ENCODE measurements at places on chromosomes 6 and 20. TPM values are rescaled to one million over a fixed set of nuclear protein-coding genes. Genes with fewer than 3 reads are reported as not detected.

DNA sequence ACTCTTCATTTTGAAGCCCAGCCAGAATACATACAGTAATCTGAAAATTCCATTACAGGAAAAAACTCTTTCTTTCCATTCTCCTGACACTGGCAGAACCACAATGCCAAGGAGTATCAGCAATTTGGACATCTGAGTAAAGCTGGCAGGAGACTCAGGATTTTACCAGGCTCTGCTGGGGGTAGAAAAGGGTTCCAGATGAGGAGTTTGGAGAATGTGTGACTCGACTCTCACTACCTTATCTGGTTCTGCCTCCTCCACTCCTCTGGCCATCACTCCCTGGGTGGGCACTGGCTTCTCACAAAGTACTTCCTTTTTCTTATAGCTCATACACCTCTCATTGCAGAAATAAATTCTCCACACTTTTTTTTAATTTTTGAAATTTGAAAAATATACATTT lies 10.6 kb upstream of the WFDC8 start:
- H3K27ac ChIP-seq: no peak overlapping the region
- H3K27me3 ChIP-seq: peaks cover 26% of the 10 kb centered on the region
- no peaks in the 10 kb centered on the region for H3K36me3 ChIP-seq
- DNase-seq: no peak

- H3K4me3 ChIP-seq: no peak overlapping the region
- no peaks in the 10 kb centered on the region for H3K27me3 ChIP-seq
- no peak for DNase-seq
These were observed 222.1 kb downstream of the TMEM200A start for GRCh38 chr6:130587778-130588520.

GRCh38 chr20:33305589-33306057 lies 22.6 kb downstream of the BPIFB1 start:
- peaks cover 2% of the 10 kb centered on the region for H3K4me1 ChIP-seq
- no peak overlapping the region for H3K4me3 ChIP-seq
- H3K36me3 ChIP-seq: no peaks in the 10 kb centered on the region
- no peak for DNase-seq
- H3K27me3 ChIP-seq: no peaks in the 10 kb centered on the region

DNA sequence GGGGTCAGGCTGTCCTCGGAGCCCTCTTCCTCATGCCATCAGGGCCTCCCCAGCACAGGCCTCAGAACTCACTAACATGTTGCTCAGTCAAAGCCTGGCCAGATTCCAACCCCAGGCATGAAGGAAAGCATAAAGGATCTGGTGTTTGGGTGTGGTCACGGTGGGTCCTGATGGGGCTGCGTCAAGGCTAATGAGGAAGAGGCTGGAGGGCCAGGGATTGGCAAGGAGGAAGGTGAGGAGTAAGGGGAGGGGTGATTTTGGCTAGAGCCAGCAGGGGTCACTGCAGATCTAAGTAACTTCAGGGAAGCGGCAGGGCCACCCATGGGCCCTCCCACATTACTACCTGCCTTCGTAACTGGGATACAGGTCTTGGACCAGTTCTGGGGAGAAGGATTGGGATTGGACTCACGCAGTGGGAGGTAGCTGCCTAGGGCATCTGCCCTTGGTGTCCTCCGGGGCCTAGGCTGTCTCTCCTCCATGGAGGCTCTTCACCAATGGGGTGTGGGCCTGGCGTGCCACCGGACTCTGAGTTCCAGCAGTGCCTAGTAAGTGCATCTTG lies 36.2 kb upstream of the MRPS18A start:
- peaks cover 22% of the 10 kb centered on the region for H3K4me1 ChIP-seq
- H3K27ac ChIP-seq: no peak overlapping the region
- H3K4me3 ChIP-seq: no peak overlapping the region
- peak; percentile 89 for DNase-seq
- no peaks in the 10 kb centered on the region for H3K36me3 ChIP-seq

DNA sequence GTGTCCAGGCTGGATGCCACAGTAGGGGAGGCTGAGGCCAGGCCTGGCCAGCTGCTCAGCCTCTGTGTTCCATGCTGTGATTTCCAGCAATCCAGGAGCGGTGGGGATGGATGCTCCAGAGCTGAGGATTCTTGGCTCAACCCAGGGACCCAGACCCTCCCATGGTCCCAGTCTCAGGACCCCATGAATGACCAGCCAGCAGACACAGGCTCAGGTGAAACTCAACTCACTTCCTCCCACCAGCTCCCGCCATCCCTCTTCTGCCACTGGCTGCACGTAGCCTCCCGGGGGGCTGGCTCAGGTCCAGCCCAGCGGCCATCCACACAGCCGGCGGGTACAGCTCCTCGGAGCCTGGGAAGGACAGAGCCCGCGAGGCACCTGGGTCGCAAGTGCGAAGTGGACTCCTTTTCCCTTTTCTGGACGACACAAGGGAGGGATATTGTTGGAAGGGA lies 54.5 kb upstream of the DACT2 start:
- no peak for DNase-seq
- H3K36me3 ChIP-seq: no peaks in the 10 kb centered on the region
- H3K27ac ChIP-seq: no peak overlapping the region
- H3K4me1 ChIP-seq: peaks cover 2% of the 10 kb centered on the region
- no peaks in the 10 kb centered on the region for H3K27me3 ChIP-seq
- H3K4me3 ChIP-seq: no peak overlapping the region

DNA sequence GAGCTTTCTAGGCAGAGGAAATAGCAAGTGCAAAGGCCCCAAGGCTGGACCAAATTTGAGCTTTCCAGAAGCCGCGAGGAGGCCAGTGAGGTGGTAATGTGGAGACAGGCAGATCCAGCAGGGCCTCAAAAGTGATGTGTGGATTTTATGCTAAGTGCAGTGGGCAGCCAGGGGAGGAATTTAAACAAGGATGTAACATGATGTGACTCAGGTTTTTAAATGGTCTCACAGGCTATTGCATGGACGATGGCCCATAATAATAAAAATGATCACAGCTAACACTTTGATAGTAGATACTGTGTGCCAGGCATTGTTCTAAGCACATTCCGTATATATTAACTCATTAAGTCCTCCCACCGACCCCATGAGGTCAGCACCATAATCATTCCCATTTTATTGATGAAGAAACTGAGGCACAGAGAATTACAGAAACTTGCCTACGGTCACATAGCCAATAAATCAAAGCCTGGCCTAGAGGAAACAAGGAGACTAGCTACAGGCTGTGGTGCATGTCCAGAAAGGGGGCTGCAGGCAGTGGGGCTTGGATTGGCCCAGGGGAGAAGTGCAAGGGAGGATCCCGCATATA lies 18.0 kb upstream of the PREX1 start:
- H3K27me3 ChIP-seq: peaks cover 21% of the 10 kb centered on the region
- no peak for DNase-seq
- no peaks in the 10 kb centered on the region for H3K36me3 ChIP-seq
- peaks cover 21% of the 10 kb centered on the region for H3K4me1 ChIP-seq
- peak overlapping the region; percentile 89 for H3K27ac ChIP-seq

DNA sequence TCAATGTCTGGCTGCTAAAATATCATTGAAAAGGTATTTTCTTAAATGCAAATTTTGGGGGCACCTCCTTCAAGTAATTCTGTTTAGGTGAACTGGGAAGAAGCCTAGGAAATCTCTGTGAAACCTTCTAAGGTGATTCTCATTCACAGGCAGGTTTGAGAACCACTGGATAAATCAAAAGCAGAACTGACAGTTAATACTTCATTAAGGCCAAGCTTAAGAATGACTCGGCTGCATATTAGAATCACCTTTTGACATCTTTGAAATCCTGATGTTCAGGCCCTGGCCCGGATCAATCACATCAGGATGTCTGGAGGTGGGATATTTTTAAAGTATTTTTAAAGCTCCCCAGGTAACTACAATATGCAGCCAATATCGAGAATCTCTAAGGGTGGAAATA lies 50.6 kb downstream of the FKBP1C start:
- no peaks in the 10 kb centered on the region for H3K4me1 ChIP-seq
- no peaks in the 10 kb centered on the region for H3K27me3 ChIP-seq
- H3K27ac ChIP-seq: no peak overlapping the region
- no peak overlapping the region for H3K4me3 ChIP-seq
- no peak for DNase-seq

- no peaks in the 10 kb centered on the region for H3K36me3 ChIP-seq
- DNase-seq: no peak
- H3K27me3 ChIP-seq: no peaks in the 10 kb centered on the region
- H3K27ac ChIP-seq: no peak overlapping the region
- peaks cover 5% of the 10 kb centered on the region for H3K4me1 ChIP-seq
These were observed 554.0 kb upstream of the NOX3 start for GRCh38 chr6:156009656-156010055.

DNA sequence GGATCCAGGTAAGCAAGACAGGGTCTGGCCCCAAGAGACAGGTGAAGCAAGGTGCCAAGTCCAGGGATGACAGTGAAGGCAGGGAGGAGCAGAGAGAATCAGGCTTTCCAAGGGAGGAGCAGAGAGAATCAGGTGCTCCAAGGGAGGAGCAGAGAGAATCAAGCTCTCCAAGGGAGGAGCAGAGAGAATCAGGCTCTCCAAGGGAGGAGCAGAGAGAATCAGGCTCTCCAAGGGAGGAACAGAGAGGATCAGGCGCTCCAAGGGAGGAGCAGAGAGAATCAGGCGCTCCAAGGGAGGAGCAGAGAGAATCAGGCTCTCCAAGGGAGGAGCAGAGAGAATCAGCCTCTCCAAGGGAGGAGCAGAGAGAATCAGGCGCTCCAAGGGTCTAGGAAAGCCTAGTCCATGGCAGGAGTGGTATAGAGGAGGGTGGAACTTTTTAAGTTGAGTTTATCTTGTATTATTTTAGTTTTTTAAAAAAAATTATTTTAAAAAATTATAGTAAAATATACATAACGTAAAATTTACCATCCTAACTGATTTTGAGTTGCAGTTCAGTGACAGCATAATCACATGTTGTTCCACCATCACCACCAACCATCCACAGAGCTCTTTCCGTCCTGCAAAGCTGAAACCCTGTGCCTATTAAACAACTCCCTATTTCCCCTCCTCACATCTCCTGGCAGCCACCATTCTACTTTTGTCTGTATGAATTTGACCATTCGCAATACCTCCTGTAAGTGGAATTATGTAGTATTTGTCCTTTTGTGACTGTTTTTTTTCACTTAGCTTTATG lies 64.1 kb downstream of the SASH1 start:
- peaks cover 10% of the 10 kb centered on the region for H3K27me3 ChIP-seq
- no peak overlapping the region for H3K4me3 ChIP-seq
- no peak overlapping the region for H3K27ac ChIP-seq
- H3K4me1 ChIP-seq: no peaks in the 10 kb centered on the region
- no peak for DNase-seq

GRCh38 chr6:135875446-135875845 lies 23.9 kb downstream of the PDE7B start:
- no peak overlapping the region for H3K4me3 ChIP-seq
- H3K27me3 ChIP-seq: no peaks in the 10 kb centered on the region
- no peak for DNase-seq

GRCh38 chr6:130063806-130064205 lies 45.4 kb downstream of the L3MBTL3 start:
- no peak overlapping the region for H3K4me3 ChIP-seq
- H3K27ac ChIP-seq: no peak overlapping the region
- no peak for DNase-seq
- H3K36me3 ChIP-seq: peaks cover 25% of the 10 kb centered on the region
- no peaks in the 10 kb centered on the region for H3K27me3 ChIP-seq

DNA sequence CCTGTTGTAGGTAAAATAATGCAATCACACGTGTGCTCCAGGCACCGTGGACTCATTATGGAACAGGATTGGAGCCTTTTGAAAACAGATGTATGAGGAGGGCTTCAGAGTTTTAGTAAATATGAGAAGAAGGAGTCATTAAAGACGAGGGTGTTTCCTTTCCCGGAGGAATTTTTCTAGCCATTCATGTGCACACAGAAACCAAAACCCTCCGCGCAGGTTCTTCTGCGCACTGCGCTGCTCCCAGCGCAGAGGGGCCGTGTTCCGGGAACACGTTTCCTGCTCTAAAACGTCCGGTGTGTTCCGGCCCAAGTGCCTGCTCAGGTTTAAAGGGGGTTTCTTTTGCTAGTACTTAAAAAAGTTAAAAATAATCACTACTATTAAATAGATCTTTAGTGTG lies 11.6 kb downstream of the GPR31 start:
- peaks cover 12% of the 10 kb centered on the region for H3K4me1 ChIP-seq
- peak overlapping the region; percentile 60 for H3K4me3 ChIP-seq
- DNase-seq: no peak
- H3K27me3 ChIP-seq: no peaks in the 10 kb centered on the region

- peak; percentile 39 for DNase-seq
- H3K4me1 ChIP-seq: no peaks in the 10 kb centered on the region
- no peak overlapping the region for H3K4me3 ChIP-seq
- H3K27ac ChIP-seq: no peak overlapping the region
- peaks cover 25% of the 10 kb centered on the region for H3K27me3 ChIP-seq
These were observed 144.7 kb upstream of the UST start for GRCh38 chr6:148602136-148602535.

- peak overlapping the region; percentile 99 for H3K4me3 ChIP-seq
- peaks cover 30% of the 10 kb centered on the region for H3K36me3 ChIP-seq
- peak; percentile 77 for DNase-seq
- H3K4me1 ChIP-seq: peaks cover 39% of the 10 kb centered on the region
- peak overlapping the region; percentile 83 for H3K27ac ChIP-seq
These were observed 1.3 kb downstream of the KPNA5 start for GRCh38 chr6:116682334-116682712.

DNA sequence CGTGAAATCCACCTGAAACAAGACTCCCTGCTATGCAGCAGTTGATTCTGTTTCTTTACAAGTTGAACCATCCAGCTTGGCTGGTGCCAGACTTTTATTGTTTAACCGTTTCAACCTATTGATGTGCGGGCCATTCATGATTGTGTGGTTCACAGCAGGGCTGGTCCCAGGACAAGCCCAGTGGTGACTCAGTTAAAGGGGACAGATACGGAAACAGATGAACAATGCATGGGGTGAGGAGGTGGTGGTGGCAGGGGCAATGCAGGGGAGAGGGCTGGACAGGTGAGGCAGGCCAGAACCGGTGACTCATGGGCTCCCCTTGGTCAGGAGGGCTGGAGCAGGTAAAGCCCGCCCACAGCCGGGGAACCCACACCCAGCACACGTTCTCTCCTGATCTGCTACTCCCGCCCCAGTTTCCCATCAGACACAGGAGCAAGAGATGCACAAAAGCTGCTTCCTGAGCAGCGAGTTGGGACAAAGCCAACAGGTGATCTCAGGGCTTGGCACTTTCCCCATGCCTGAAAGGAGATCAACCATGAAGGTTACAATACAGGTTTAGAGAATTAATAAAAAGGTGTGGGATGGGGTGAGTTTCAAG lies 232.2 kb downstream of the LY86 start:
- no peak overlapping the region for H3K27ac ChIP-seq
- no peaks in the 10 kb centered on the region for H3K36me3 ChIP-seq
- peaks cover 14% of the 10 kb centered on the region for H3K4me1 ChIP-seq
- DNase-seq: no peak

- H3K36me3 ChIP-seq: peaks cover 36% of the 10 kb centered on the region
- H3K27me3 ChIP-seq: no peaks in the 10 kb centered on the region
- H3K27ac ChIP-seq: peak overlapping the region; percentile 93
These were observed 83.4 kb downstream of the GMPR start for GRCh38 chr6:16321826-16322225.

The RRP36 gene
- 83.4 TPM for total RNA-seq

The ADGRF4 gene
- total RNA-seq: not detected

The PMEPA1 gene
- total RNA-seq: 0.66 TPM

The MLN gene
- not detected for total RNA-seq

The CLPSL1 gene
- total RNA-seq: not detected

The MUCL3 gene
- not detected for total RNA-seq

The PLCB4 gene
- total RNA-seq: not detected

The PNLDC1 gene
- total RNA-seq: 0.97 TPM

All from activated CD4-positive, alpha-beta T cell treated with anti-CD3 and anti-CD28 coated beads, Interleukin-2, amount 10 ng/mL, durations not matched to agents 24 days and 14 days (primary cell).